Placental pericyte (primary cell): ENCODE measurements at places on chromosomes 13 and 19. TPM values are rescaled to one million over a fixed set of nuclear protein-coding genes. Genes with fewer than 3 reads are reported as not detected.

Gene PLPP2
- 3.0 and 8.8 TPM in 2 replicates for total RNA-seq

Gene LRRC8E
- total RNA-seq: 2.6 and 5.3 TPM in 2 replicates

Gene PPP1R13L
- 1.3 and 8.9 TPM in 2 replicates for total RNA-seq

Gene LGI4
- total RNA-seq: not detected in 2 replicates

Gene SWSAP1
- 0.72 and 1.1 TPM in 2 replicates for total RNA-seq
